Activated CD8-positive, alpha-beta T cell treated with anti-CD3 and anti-CD28 coated beads, Interleukin-2, amount 10 ng/mL, durations not matched to agents 7 days and 5 days (primary cell): ENCODE measurements at places on chromosomes 3 and 15.

GRCh38 chr3:25460751-25461150 is 32.7 kb downstream of the RARB start:
- peak; percentile 36 for DNase-seq

GRCh38 chr3:117114517-117115265 is 405.1 kb downstream of the TUSC7 start:
- no peak for DNase-seq

GRCh38 chr3:40309925-40310695 is 603 bp downstream of the EIF1B start:
- peak; percentile 46 for DNase-seq

DNA sequence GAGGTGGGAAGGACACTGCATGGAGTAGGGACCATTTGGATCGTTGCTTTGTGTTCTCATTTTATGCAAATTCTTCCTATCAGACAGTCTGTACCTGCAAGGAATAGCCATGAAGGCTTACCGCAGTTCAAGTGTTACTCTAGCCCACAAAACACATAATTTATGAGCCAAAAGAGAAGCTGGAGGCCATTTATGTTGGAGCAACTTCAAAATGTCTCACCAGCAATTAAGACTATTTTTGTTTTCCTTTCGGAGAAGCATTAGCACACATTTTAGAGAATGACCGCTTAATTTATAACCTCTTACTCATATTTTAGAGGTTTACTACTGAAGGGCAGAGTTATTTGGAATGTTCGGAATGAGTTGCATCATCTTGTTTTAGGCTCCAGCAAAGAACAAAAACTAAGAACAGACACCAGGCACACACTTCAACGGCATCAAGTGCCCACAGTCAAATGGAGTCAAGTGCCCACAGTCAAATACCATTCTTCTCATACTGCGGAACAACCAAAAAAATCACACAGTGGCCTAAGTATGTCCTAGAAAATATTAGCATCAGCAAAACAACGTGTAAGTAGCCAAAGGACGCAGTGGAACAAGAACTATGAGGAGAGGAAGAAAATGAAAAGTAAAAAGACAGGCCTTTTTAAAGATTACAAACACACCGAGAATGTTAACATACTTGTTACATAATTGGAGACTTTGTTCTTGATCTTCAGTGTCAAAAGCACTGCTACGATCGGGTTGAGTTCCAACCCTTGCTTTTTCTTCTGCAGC is 17.5 kb upstream of the GOLGA8J start:
- no peak for DNase-seq

- DNase-seq = no peak
Observed at GRCh38 chr15:75544359-75544758, 34.8 kb downstream of the PTPN9 start.

DNA sequence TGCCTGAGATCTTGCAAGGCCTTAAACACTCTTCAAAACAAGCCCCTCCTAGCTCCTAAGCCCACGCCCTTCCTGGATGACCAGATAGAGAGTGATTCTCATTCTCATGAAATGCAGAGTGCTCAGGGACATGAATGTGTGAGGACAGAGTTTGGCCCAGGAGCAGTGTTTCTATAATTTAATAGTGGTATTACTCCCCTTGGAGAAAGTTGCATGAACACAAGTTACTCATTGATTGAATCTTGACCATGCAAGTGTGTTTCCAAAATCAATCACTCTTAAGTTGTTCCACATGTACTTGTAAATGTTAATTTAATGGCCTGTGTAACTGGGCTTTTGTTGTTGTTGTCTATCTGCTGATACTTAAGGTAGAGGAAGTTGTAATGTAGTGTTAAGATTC is 181.6 kb downstream of the ADAMTSL3 start:
- no peak for DNase-seq

DNA sequence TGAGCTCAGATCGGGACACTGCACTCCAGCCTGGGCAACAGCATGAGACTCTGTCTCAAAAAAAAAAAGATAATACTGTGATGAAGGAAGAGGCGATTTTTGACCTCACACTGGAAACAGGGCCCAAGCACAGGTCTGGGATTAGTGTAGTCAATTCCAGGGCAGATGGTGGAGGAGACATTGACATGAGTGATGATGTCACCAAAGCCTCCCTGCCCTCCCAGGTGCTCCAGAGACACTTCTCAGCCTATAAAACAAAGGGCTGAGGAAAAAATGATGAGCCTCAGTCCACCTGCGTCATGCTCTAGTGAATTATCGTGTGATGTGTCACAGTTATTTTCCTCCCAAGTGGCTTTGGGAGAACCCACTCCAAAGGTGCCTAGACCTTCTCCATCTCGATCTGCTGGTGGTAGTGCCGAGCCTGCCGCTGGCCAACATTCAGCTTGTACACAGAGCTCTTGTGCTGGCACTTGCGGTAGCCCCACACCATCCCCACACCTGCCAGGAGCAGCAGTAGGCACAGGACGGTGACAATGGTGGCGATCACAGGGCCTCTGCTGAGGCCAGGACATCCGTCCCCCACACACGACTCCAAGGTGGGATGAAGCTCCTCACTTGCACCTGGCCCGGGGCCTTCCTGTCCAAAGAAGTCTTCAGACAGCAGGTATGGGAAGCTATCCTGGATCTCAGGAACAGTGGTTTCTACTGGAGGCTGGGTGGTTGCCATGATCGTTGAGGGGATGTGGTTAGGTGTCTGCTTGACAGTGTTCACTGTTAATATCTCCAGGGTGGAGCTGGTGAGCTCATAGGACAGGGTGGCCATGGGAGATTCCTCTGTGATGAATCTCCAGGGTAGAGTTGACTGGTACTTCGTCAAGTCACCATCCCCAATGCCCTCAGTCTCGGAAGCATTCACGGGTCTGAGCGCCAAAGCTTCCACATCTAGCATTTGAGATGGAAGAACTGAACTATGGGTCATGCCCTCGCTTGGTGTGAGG is 38.8 kb downstream of the CRTAP start:
- DNase-seq = no peak

GRCh38 chr3:85603378-85603777 is 644.6 kb downstream of the CADM2 start:
- DNase-seq = no peak

DNA sequence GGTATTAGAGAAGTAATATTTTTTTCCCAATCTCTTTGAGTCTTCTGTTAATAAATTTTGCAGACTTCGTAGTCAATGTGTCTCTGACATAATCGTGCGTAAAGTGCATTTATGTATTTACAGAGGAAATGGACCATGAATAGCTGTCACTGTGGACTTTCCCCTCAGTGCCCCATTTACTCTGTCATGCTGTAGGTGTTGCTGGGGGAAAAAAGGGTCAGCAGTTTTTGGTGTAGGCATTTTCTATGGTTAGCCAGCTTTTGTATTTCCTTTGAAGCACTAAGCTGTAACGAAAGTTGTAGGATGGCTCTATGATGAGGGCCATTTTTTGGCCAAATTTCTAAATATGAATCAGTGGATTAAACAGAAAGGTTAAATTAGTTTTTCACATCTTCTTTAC is 598.4 kb downstream of the FGF12 start:
- no peak for DNase-seq

DNA sequence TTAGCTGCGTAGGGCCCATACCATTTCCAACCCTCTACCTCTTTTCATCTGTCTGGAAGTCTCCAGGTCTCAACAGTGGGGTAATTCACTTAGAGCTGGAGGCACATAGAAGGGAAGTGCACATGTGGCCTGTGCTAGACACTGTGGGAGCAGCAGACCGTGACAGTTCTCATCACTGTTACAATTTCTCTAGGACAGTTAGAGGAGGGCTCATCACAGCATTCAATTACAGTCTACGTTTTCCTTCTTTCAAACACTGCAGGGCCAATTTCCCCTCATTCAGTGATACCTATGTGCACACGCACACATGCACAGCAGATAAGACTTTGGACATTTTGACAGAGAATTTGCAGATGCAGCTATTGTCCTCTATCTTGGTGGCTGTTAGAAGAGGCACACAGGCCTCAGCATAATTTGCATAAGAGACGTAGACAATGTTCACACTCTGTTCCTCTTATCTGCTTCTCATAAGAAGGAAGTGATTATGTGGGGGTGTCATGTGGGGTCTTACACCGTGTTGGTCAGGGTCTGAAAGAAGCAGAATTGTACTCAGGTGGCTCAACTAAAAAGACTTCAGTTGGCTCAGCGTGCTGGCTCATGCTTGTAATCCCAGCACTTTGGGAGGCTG is 12.6 kb upstream of the HRG start:
- DNase-seq = no peak

GRCh38 chr3:65836047-65836446 is 202.7 kb downstream of the MAGI1 start:
- DNase-seq = no peak

DNA sequence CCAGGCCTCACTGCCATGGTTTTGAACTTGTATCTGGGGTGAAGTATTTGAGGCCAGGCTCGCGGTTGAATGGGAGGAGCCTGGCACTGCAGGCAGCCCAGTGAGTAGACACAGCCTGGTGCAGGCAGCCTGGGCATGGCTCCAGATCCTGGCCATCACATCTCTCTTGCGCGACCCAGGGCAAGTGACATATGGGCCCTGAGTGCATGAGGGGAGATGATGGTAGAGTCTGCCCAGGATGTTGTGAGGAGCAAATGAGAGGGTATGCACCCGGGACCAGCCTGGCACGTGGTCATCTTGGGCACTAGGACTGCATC is 103.5 kb downstream of the TBC1D2B start:
- no peak for DNase-seq

GRCh38 chr3:23663661-23664186 is 142.0 kb upstream of the UBE2E1 start:
- no peak for DNase-seq

DNA sequence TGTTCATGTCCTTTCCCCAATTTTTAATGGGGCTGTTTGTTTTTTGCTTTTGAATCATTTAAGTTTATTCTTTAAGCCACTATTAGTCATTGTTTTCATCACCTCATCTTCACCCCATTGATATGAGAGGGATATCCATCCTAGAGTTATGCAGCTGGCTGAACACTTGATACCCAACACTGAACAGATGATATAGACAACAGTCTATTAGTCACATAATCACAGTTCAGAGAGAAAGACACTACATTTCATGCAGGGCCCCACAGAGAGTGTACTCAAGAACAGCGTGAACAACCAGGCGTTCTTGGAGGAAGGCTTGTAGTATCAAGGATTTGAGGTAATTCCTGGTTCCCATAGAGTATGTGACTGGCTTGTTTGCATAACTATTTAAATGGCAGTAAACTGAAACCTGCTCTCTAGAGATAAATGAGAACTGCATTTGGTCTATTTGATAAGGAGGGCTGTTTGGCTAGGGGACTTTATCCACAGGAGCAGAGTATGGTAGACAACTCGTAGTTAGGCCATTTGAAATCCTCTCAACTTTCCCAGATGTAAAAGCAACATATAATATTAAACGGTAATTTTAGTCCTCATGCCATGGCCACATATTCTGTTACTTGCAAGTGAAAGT is 618.7 kb downstream of the SI start:
- DNase-seq = no peak

DNA sequence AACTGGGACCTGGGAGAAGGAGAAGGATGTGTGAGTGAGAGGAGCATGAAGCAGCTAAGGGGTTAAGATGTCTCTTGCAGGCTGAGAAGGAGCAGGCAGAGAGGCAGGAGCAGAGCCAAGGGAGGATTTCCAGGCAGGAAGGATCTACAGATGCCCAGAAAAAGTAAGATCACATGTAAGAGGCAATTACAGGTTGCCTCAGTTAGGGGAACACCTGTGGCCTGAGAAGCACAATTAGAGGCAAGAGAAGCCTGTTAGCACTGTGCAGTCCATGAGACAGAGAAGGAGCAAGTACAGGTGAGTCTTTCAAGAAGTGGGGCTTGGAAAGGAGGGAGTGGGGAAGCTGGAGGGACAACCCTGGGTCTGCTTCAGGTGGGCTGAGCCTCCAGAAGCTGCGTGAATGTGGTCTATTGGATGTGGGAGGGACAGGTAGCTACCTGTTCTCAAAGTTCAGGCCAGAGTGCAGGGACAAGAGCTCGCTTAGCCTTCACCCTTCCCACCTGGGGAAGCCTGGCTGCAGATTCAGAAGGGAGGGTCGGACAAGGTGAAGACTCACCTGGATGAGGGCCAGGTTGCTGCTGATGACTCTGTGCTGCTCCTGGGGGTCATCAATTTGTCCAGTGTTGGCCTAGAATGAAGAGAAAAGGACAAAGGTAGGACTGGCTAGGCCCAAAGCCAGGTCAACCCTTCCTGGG is 50.7 kb downstream of the SLC41A3 start:
- peak; percentile 1 for DNase-seq

DNA sequence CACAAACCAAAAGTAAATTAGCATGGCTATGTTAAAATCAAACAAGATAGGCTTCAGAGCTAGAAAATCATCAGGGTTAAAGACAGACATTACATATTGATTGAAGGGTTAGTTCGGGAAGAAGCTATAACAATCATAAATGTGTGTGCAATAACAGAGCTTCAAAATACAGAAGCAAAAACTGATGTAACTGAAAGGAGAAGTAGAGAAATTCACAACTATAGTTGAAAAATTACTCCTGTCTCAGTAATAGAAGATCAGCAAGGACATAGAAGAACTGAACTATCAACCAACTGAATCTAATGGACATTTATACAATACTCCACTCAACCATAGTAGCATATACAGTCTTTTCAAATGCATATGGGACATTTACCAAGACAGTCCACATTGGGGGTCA is 59.4 kb downstream of the MCTP2 start:
- no peak for DNase-seq

DNA sequence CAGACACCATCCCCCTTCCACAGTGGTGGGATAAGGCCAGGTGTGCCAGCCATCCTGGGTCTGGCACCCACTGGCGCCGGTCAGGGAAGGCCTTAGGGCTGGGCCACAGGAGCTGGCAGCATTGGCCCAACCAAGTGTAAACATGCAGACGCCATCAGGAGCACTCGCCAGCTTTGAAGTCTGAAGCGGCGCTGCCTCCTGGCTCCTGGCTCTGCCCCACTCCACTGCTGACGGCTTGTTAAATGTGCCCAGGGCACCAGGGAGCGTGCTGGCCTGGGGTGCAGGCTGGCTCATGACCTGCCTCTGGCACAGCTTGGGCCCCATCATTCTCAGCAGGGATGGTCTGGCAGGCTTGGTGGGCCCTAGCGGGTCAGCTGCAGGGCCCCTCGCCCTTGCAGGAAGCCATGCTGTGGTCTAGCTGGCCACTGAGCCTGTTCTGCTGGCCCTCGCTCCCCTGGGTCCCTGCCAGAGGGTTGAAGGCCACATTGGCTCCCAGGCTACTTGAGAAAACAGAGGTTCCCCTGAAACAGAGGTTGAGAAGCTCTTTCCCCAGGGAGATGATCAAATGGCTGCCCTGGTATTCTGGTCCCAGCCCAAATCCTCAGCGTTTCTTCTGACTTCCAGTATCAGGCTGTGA is 116.6 kb downstream of the DNAJB8 start:
- DNase-seq = no peak
